Stimulated activated CD8-positive, alpha-beta memory T cell treated with anti-CD3 and anti-CD28 coated beads, Interleukin-2, amount 100 ng/mL, for 48 hours (primary cell): ENCODE measurements at places on chromosomes 7 and 10.

DNA sequence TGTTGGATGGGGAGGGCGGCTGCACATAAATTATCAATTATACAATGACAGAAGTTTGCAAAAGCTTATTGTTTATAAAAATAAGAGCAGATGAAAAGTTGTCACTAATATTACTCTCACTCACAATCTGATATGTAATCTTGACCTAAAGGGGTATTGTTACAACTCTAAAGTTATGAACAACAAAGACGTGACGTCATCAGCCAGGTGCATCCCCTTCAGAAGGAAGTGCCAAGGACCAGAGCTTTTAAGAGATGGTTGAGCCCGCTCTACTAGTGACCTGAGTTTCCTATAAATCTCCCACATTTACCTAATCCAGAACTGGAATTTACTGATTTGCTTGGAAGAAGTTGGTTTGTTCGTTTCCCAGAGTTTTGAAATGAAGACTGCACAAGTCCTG is 247.7 kb upstream of the MGMT start:
- no peak for DNase-seq

GRCh38 chr10:133088956-133089800 is 1.5 kb downstream of the ADGRA1 start:
- no peak for DNase-seq

GRCh38 chr10:102419269-102420180 is 940 bp upstream of the PSD start:
- DNase-seq = peak; percentile 58

DNA sequence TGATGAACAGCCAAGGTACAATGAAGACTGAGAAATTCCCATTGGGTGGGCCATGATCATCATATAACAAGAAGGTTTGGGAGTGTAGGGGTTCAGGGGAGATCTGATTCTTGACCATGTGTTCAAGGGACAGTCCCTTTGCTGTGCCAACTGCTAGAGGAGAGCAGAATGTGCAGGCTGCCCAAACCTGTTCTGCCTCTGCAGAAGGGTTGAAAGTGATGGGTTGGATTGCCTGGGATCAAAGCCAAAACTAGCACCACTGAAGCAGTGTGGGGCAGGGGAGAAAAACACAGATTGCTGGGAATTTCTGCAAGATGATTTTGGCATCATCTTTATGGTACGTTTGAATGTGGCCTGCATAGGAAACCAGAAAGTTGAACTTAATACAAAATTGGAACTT is 303.9 kb downstream of the OTUD1 start:
- no peak for DNase-seq
